ENCODE measurements at places on chromosomes 12 and 14.

GRCh38 chr14:39016733-39017095 lies 86.3 kb downstream of the SEC23A start:
- no peak for DNase-seq

GRCh38 chr12:104340925-104341611 lies 37.5 kb downstream of the EID3 start:
- no peak for DNase-seq

DNA sequence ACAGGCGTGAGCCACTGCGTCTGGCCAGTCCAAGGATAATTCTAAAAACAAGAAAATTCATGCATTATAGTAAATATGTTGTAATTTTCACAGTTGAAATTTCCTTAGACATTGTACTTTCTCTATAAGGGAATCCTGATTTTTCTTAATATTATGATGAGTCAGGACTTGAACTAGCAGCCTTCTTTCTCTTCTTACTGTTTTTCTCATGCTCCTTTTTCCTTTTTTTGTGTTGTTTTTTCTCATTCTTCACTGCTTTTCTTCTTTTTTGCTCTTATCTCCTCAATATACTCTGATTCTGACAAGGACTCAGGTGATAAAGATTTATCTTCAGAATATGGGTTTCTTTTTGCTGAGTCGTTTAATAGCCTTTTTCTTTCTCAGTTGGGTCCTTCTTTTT lies 117.7 kb downstream of the LMNTD1 start:
- DNase-seq, result no peak

DNA sequence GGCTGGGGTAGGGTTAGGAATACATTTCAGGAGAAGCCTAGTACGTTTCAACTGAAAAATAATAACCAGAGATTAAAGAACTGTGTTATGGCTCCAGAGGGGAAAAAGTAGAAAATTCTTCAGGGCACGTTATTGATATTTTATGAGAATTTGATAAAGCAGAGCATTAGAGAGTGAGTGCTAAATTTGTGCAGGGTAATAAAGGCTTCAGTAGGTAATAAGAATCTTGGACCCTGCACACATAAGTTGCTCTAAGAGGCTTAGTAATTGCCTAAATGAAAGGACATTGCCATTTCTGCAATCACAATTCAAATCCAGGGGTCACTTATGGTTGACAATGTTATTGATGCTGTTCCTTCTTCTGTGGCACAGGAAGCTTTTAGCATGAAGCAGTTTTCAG lies 439.4 kb upstream of the DCN start:
- no peak for DNase-seq

DNA sequence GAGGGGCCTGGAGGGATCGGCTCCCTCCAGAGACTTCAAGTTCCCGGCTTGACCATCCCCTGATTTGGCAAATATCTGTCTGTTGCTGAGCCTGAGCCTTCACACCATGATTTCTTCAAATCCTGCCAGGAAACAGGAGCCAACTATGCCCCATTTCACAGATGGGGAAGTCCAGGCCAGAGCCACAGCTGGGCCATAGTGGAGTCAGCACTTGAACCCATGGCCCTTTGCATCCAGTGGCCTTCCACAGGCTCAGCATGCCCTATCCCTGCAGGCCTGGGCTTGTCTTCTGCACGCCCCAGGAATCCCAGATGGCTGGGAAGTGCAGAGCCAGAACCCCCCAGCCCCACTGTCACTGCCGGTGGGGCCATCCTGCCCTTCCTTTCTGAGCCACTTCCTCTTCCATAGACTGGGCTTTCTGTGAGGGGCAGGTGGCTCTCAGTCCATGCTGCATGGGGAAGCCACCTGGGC lies 44.9 kb downstream of the CYP46A1 start:
- DNase-seq, result no peak

Measured in stimulated activated CD4-positive, alpha-beta T cell treated with anti-CD3 and anti-CD28 coated beads, Interleukin-1b, Interleukin-23, amount 100 ng/mL, for 48 hours (primary cell).